ENCODE measurements at places on chromosomes 6 and 20.

DNA sequence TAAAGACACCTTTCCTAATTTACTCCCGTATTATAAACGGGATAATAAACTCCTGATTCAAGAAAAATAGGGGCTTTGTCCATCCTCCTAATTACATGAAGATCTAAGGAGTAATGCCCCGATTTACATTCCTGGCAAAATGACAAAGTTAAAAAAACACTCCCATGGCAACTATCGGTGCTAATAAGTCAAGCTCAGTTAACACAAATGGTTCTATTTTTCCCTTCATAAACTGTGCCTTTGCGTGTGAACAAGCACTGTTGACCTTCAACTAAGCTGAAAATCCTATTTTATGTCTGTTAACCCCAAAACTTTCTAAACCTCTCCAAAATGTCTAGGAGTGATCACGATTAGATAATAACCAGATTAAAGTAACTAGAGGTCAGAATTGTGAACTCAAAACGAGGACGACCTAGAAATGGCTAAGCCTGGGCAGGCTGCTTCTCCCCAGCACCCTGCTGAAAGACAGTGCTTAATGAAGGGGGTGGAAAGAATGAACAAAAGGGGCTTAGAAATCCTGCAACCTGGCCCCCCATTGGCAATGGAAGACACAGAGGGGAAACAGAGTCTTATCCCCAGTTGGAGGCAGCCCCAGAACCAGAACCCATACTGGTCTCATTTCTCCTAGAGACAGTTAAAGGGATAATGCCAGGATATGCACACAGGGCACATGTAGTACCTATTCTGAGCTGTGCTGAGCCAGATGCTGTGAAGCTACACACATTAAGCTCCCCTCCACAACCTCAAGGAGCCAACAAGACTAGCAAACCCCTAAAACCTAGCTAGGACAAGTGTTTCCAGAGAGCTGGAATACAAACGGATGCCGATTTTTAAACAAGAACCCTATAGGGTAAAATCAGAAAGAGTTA, 23.0 kb downstream of the SLC23A2 start:
- DNase-seq: no peak

GRCh38 chr6:1766654-1767053, 156.9 kb downstream of the FOXC1 start:
- no peak for DNase-seq

DNA sequence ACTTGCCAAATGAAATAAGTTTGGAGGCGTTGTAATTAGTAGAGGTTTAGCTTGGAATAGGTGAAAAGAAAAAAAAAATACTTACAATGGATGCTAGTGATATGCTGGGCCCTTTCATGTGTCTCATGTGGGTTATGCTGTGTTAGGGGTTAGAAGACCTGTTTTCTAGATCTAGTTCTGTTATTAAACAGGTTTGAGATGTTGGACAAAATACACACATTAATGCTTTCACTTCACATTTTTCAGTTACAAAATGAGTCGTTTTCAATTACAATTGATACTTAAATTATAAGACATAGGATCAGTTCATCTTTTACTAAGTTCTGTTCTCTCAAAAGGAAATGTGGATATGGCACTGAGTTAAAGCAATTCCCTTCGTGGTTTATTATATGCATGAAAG, 509.8 kb downstream of the EPM2A start:
- no peak for DNase-seq

DNA sequence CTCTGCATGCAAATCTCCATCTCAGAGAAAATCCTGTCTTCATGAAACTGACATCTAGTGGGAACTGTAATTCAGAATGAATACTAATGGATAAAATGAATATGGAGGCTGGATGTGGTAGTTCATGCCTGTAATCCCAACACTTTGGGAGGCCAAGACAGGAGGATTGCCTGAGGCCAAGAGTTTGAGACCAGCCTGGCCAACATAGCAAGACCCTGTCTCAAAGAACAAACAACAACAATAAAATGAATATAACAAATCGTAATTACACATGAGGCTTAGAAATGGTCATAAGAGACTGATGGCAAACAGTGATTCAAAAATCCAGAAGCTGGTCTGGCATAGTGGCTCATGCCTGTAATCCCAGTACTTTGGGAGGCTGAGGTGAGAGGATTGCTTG, 44.6 kb upstream of the DSN1 start:
- DNase-seq: no peak

DNA sequence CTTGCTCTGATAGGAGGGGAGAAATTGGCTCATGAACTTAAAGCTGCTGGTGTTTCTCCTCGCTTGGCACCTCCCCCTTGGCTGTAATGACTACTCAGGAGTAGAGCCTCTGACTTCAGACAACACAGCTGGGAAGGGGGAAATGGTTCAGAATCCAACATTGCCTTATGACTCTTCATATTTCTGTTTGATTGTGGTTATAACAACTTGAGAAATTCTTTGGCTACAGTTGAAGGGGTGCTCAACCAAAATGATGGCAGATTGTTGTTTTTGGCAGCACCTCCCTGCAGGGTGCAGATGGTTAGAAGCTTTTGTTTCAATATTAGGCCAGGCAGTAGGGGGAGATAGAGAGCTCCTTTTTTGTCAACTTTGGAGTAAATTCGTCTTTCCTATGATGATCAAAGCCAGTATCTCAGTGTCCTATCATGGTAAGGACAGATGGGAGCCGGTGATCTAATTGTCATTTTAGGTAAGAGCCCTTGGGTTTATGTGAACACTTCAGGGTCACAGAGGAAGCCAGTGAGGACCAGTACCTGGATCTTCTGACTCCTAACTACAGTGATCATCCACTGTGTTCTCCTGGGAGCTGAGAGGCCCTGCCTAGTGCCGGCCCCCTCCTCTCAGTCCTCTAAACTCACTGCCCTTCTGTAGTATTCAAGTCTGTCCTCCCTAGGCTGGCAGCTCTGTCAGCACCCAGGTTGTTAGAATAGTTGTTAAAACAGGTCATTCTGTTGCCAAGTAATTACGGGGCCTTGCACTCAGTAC, 39.9 kb downstream of the RPRD1B start:
- peak; percentile 36 for DNase-seq

- DNase-seq: no peak
Measured at GRCh38 chr6:32254761-32255198, 30.9 kb upstream of the NOTCH4 start.

DNA sequence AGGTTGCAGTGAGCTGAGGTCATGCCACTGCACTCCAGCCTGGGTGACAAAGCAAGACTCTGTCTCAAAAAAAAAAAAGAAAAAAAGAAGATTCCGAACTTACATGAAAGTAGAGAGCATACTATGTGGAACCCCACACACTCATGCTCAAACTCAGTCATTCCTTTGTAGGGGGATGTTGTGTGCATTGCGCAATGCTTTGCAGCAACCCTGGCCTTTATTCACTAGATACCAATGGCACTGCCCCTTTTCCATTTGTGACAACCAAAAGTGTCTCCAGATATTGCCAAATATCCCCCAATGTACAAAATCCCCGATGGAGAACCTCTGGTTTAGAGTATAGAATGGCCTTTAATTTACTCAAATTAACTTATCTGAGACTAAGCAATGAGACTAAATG, 158.6 kb downstream of the GJA1 start:
- DNase-seq: no peak

GRCh38 chr6:30035784-30036183, 25.3 kb upstream of the POLR1H start:
- DNase-seq: no peak

- DNase-seq: no peak
Measured at GRCh38 chr6:65709099-65709830, 2.2 kb upstream of the EYS start.

DNA sequence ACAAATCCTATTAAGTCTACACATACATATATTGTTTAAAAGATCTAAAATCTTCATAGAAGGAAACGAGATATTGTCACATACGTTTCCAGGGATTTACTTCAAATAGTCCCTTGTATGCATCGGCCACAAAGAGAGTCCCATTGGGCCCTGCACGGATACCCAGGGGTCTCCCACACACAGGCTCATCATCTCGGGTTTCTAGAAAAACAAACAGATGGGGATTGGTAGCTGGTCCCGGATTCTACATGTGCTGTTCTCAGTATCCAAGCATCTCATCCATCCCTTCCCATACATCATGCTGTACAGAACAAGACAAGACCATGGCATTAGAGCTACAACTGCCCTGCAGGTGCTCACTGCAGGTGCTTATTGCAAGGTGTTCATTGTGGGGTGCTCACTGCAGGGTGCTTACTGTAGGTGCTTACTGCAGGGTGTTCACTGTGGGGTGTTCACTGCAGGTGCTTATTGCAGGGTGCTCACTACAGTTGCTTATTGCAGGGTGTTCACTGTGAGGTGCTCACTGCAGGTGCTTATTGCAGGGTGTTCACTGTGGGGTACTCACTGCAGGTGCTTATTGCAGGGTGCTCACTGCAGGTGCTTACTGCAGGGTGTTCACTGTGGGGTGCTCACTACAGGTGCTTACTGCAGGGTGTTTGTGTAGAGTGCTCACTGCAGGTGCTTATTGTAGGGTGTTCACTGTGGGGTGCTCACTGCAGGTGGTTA, 21.0 kb downstream of the APMAP start:
- DNase-seq: no peak

DNA sequence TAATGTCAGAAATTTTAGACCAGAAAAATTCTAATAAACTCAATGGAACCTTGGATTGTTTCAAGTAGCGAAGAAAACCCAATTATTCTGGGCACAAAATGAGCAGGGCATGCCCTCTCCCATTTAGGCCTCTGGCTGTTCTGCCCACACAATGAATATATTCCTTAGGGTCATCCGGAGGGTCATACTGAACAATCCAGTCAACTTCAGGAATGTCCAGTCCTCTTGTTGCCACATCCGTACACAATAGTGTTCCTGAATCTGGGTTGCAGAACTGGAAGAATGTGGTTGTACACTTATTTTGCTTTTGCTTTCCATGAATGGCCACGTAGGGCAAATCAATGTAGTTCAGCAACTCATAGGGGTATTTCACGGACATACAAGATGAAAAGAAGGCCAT, 23.4 kb upstream of the RNF144B start:
- DNase-seq: no peak

- DNase-seq: no peak
Measured at GRCh38 chr20:64203037-64203777, 39.0 kb downstream of the MYT1 start.

- peak; percentile 39 for DNase-seq
Measured at GRCh38 chr6:53347250-53347920, 1.4 kb downstream of the ELOVL5 start.
